ENCODE measurements at places on chromosomes 1 and 21. TPM values are rescaled to one million over a fixed set of nuclear protein-coding genes. Genes with fewer than 3 reads are reported as not detected.

The LRRC53 gene
- not detected for total RNA-seq

The SH3D21 gene
- total RNA-seq = 2.6 TPM

The ANKRD35 gene
- 0.80 TPM for total RNA-seq

The LRRC71 gene
- total RNA-seq = not detected

The PUM1 gene
- total RNA-seq = 99.8 TPM

The HSPG2 gene
- 0.72 TPM for total RNA-seq

The TGFB2 gene
- not detected for total RNA-seq

The RAB25 gene
- total RNA-seq = not detected

The SKI gene
- total RNA-seq = 38.4 TPM

The UBXN10 gene
- 0.50 TPM for total RNA-seq

- H3K36me3 ChIP-seq = peaks cover 7% of the 10 kb centered on the region
- H3K4me3 ChIP-seq = no peak overlapping the region
- H3K4me1 ChIP-seq = peaks cover 46% of the 10 kb centered on the region
- no peak overlapping the region for H3K27ac ChIP-seq
Measured at GRCh38 chr1:221706876-221707582, 34.9 kb downstream of the DUSP10 start.

GRCh38 chr1:223712850-223713474 lies 623 bp downstream of the CAPN2 start:
- peak overlapping the region; percentile 78 for H3K4me3 ChIP-seq
- peak; percentile 48 for DNase-seq
- no peaks in the 10 kb centered on the region for H3K27me3 ChIP-seq

- no peak overlapping the region for H3K27ac ChIP-seq
- peaks cover 6% of the 10 kb centered on the region for H3K27me3 ChIP-seq
Measured at GRCh38 chr1:1118011-1118875, 2.4 kb upstream of the C1orf159 start.

DNA sequence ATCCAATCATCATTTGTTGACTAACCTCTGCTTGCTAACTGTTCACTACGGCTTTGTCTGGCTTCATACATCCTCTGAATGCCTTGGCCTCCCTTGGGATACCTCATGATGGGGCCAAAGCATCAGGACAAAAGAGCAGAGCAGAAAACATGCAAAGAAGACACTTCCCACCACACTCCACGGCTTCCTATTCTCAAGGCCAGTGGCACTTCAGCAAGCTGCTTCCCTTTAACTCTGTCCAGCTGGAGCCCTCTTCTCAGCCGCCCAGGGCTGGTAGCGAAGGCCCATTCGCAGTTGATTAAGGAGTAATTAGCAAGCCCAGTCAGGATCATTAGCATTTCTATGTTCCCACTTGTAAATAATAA lies 224.3 kb upstream of the FGGY start:
- H3K27me3 ChIP-seq = no peaks in the 10 kb centered on the region
- H3K27ac ChIP-seq = no peak overlapping the region
- no peaks in the 10 kb centered on the region for H3K36me3 ChIP-seq
- H3K4me1 ChIP-seq = peaks cover 24% of the 10 kb centered on the region
- DNase-seq = no peak

GRCh38 chr21:40271164-40271563 lies 403.9 kb downstream of the PCP4 start:
- no peak overlapping the region for H3K27ac ChIP-seq
- H3K27me3 ChIP-seq = no peaks in the 10 kb centered on the region
- H3K4me1 ChIP-seq = no peaks in the 10 kb centered on the region
- H3K4me3 ChIP-seq = no peak overlapping the region
- DNase-seq = no peak

DNA sequence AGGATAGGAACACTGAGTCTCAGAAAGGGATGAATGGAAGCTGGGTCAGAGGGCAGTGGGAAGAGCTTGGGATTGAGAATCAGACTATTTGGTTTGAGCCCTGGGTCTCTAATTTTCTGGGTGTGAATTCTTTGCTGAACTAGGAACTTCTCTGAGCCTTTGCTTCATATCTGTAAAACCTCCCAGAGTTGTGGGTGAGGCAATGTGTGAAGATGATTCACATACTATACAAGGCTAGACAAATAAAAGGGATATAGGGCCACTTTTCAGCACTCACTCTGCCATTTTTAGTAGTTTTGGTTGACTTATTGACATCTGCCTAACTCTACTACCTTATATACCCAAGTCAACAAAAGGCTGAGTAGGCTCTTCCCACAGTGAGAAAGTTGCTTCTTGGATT lies 77.7 kb upstream of the JUN start:
- H3K36me3 ChIP-seq = no peaks in the 10 kb centered on the region
- H3K27ac ChIP-seq = no peak overlapping the region
- peaks cover 29% of the 10 kb centered on the region for H3K4me1 ChIP-seq
- no peaks in the 10 kb centered on the region for H3K27me3 ChIP-seq
- DNase-seq = no peak

DNA sequence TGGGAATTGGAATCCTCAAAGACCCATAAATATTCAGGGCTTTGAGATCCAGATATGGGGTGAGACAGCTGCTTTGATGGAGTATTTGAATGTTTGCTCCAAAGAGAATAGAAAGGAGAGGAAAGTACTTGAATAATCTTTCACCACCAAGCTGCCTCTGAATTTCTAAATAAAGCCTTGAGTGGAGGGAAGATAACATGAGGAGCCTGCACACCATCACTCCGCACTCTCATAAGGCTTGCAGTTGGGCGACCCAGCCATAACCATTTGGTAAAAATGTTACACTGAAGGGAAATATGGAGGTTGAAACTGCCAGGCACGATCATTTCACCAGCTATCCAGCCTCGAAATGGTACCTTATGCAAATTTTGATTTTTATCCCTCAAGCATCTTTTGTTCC lies 38.4 kb downstream of the VCAM1 start:
- H3K4me3 ChIP-seq = no peak overlapping the region
- H3K36me3 ChIP-seq = no peaks in the 10 kb centered on the region
- no peak for DNase-seq

DNA sequence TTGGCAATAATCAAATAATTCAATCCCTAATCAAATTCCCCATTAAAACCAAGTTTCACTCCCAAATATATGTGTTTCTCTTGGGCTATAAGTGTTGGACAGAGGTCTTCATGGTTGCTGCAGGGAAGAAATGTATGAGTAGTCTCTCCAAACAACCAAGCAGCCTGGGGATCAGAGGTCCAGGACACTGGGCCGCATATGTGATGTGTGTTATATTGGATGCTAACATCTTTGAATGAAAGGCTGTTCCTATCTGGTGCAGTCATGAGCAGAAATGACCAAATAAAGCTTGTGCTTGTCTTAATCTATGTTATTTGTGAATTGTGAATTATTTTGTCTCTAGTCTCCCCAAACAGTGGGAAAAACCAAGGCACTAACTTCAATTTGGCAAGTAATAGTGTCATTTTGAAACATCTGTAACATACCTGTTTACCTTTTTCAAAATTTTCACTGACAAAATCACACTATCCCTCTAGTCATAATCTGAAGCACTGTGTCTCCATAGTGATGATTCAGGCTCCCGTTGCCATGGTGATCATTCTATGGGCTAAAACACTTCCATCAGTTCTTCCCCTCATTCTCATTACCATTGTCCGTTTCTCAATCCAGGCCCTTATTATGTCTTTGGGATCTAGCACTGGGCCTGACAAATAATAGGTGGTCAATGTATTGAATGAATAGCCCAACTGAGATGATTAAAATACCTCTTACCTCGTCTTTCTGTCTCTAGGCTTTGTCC lies 12.5 kb upstream of the TADA1 start:
- peaks cover 11% of the 10 kb centered on the region for H3K4me1 ChIP-seq
- no peak overlapping the region for H3K4me3 ChIP-seq
- peaks cover 13% of the 10 kb centered on the region for H3K27me3 ChIP-seq

DNA sequence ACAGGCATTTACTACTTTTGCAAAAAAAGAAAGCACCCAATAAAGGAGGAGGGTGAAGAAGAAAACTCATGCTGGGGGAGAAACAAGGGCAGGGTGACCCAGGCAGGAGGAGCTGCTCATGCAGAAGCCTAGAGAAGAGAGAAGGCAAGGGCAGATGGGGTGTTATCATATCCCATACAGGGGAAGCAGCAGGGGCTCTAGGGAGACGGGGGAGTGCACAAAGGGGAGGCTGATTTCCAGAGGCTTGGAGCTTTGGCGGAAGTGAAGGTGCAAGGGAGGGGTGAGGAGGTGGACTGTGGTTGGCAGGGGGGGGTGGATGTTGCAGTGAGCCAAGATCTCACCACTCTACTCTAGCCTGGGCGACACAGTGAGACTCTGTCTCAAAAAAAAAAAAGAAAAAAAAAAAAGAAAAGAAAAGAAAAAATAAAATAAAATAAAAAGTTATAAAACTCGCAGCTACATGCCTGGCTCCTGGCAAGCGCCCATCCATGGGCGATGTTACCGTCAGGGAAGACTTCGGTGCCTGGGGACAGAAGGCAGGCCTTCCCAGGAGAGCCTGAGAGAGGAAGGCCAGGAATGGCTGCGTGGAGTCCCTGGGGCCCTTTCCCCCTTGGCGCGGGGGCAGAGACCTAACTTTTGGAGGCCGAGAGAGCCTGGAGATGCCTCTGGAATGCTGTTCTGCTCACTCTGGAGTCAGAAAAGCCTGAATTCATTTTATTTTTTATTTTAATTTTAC lies 3.3 kb upstream of the FCN3 start:
- H3K36me3 ChIP-seq = no peaks in the 10 kb centered on the region
- H3K4me3 ChIP-seq = no peak overlapping the region
- no peaks in the 10 kb centered on the region for H3K27me3 ChIP-seq

DNA sequence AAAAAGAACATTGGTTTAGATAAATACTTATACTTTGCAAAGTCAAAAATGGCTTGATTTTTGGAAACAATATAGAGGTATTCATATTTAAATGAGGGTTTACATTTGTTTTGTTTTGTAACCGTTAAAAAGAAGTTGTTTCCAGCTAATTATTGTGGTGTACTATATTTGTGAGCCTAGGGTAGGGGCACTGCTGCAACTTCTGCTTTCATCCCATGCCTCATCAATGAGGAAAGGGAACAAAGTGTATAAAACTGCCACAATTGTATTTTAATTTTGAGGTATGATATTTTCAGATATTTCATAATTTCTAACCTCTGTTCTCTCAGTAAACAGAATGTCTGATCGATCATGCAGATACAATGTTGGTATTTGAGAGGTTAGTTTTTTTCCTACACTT lies 65.3 kb upstream of the SAMD13 start:
- H3K27ac ChIP-seq = no peak overlapping the region
- DNase-seq = no peak
- no peak overlapping the region for H3K4me3 ChIP-seq
- no peaks in the 10 kb centered on the region for H3K27me3 ChIP-seq
- H3K36me3 ChIP-seq = peaks cover 13% of the 10 kb centered on the region
- H3K4me1 ChIP-seq = no peaks in the 10 kb centered on the region

GRCh38 chr1:111990026-111990877 lies 784 bp upstream of the KCND3 start:
- H3K4me3 ChIP-seq = no peak overlapping the region
- DNase-seq = no peak
- peaks cover 31% of the 10 kb centered on the region for H3K27me3 ChIP-seq
- H3K27ac ChIP-seq = no peak overlapping the region
- no peaks in the 10 kb centered on the region for H3K36me3 ChIP-seq

DNA sequence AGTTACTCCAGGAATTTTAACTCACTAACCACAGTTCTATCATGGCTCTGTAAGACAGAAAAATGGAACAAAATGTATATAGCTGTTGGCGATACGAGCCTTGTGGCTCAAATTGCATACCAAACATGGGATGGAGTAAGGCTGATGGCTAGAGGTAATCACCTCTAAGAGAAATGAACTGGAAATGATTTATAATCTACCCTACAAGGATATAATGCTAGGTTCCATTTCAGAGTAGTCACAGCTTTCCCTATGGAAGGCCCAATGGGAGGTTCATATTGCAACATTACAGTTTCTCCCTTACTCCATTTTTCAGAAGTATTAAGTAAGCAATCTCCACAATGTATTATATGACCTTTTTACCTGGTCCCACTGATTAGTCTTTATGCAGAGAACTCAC lies 61.6 kb downstream of the EDEM3 start:
- H3K36me3 ChIP-seq = peaks cover 9% of the 10 kb centered on the region
- DNase-seq = no peak
- H3K27me3 ChIP-seq = no peaks in the 10 kb centered on the region
- no peak overlapping the region for H3K27ac ChIP-seq
- H3K4me3 ChIP-seq = no peak overlapping the region

- H3K27me3 ChIP-seq = no peaks in the 10 kb centered on the region
- peak overlapping the region; percentile 97 for H3K27ac ChIP-seq
- H3K4me3 ChIP-seq = peak overlapping the region; percentile 85
- peaks cover 40% of the 10 kb centered on the region for H3K4me1 ChIP-seq
Measured at GRCh38 chr1:156766298-156767100, 836 bp upstream of the PRCC start.

GRCh38 chr21:33562389-33562788 lies 19.6 kb downstream of the SON start:
- H3K27ac ChIP-seq = no peak overlapping the region
- no peak overlapping the region for H3K4me3 ChIP-seq
- no peaks in the 10 kb centered on the region for H3K27me3 ChIP-seq
- no peak for DNase-seq

- no peaks in the 10 kb centered on the region for H3K27me3 ChIP-seq
- no peak overlapping the region for H3K27ac ChIP-seq
- no peak for DNase-seq
- H3K4me1 ChIP-seq = peaks cover 17% of the 10 kb centered on the region
Measured at GRCh38 chr1:33297911-33298622, 22.8 kb downstream of the A3GALT2 start.

- H3K27ac ChIP-seq = no peak overlapping the region
- no peaks in the 10 kb centered on the region for H3K36me3 ChIP-seq
- H3K4me3 ChIP-seq = no peak overlapping the region
- H3K27me3 ChIP-seq = no peaks in the 10 kb centered on the region
- no peak for DNase-seq
Measured at GRCh38 chr1:205596876-205597275, 34.9 kb downstream of the ELK4 start.

GRCh38 chr1:31615414-31615813 lies 2.1 kb upstream of the HCRTR1 start:
- H3K27ac ChIP-seq = no peak overlapping the region
- no peaks in the 10 kb centered on the region for H3K36me3 ChIP-seq
- no peak for DNase-seq
- peaks cover 23% of the 10 kb centered on the region for H3K27me3 ChIP-seq
- no peaks in the 10 kb centered on the region for H3K4me1 ChIP-seq
- no peak overlapping the region for H3K4me3 ChIP-seq

DNA sequence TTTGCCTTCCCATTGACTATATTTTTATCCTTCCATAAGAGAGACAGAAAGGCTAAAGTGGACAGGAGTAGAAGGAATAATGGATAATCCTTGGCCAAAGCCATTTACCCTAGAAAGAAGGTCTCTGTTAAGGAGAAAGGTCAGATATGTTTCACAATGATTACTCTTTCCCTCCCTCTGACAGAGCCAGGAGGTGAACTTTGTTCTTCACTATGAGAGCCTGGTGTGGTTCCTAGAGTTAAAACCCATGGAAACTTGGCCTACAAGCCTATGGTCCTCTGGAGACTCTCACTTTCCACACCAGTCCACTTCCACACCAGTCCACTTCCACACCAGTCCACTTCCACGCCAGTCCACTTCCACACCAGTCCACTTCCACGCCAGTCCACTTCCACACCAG lies 479.9 kb upstream of the ZP4 start:
- no peaks in the 10 kb centered on the region for H3K36me3 ChIP-seq
- no peak for DNase-seq
- H3K27me3 ChIP-seq = no peaks in the 10 kb centered on the region
- H3K4me1 ChIP-seq = no peaks in the 10 kb centered on the region
- H3K4me3 ChIP-seq = no peak overlapping the region
- no peak overlapping the region for H3K27ac ChIP-seq

GRCh38 chr1:167601442-167602383 lies 28.3 kb upstream of the RCSD1 start:
- DNase-seq = no peak
- H3K4me1 ChIP-seq = peaks cover 33% of the 10 kb centered on the region
- H3K27ac ChIP-seq = no peak overlapping the region
- H3K36me3 ChIP-seq = no peaks in the 10 kb centered on the region

GRCh38 chr1:158053276-158053675 lies 59.8 kb downstream of the KIRREL1 start:
- H3K27me3 ChIP-seq = no peaks in the 10 kb centered on the region
- no peak overlapping the region for H3K27ac ChIP-seq
- no peaks in the 10 kb centered on the region for H3K36me3 ChIP-seq
- DNase-seq = no peak

All from CD8-positive, alpha-beta memory T cell (primary cell).